ENCODE measurements at places on chromosomes 1 and 21. TPM values are rescaled to one million over a fixed set of nuclear protein-coding genes. Genes with fewer than 3 reads are reported as not detected.

Gene AMY2A
- total RNA-seq: not detected

Gene HMGN1
- 121 TPM for total RNA-seq

Gene S100A7
- not detected for total RNA-seq

Gene LAPTM5
- 0.26 TPM for total RNA-seq

Gene PLPP3
- total RNA-seq: 49.2 TPM

Gene VPS45
- 28.1 TPM for total RNA-seq

Gene KCNJ15
- 2.4 TPM for total RNA-seq

Gene MPL
- total RNA-seq: not detected

Gene RGS1
- total RNA-seq: not detected

Gene PCP4L1
- 0.26 TPM for total RNA-seq

Gene PTPRC
- 0.39 TPM for total RNA-seq

Gene KLHL20
- total RNA-seq: 43.1 TPM

Gene FCRL6
- total RNA-seq: not detected

Gene SPEN
- total RNA-seq: 28.5 TPM

Gene OR2T1
- total RNA-seq: not detected

Gene CA14
- total RNA-seq: not detected

Gene ANGPTL3
- total RNA-seq: not detected

Gene MAN1C1
- 13.4 TPM for total RNA-seq

Gene KCNJ9
- total RNA-seq: under 0.01 TPM

Gene FMO2
- 11.8 TPM for total RNA-seq

Gene OTUD7B
- 16.6 TPM for total RNA-seq

Gene IER5
- 17.1 TPM for total RNA-seq

Gene CDK18
- total RNA-seq: 11.1 TPM

Measured in smooth muscle cell of the pulmonary artery (primary cell).